ENCODE measurements at places on chromosomes 6 and 20.

GRCh38 chr20:48238781-48239180 is 453.5 kb upstream of the SULF2 start:
- no peak for DNase-seq

DNA sequence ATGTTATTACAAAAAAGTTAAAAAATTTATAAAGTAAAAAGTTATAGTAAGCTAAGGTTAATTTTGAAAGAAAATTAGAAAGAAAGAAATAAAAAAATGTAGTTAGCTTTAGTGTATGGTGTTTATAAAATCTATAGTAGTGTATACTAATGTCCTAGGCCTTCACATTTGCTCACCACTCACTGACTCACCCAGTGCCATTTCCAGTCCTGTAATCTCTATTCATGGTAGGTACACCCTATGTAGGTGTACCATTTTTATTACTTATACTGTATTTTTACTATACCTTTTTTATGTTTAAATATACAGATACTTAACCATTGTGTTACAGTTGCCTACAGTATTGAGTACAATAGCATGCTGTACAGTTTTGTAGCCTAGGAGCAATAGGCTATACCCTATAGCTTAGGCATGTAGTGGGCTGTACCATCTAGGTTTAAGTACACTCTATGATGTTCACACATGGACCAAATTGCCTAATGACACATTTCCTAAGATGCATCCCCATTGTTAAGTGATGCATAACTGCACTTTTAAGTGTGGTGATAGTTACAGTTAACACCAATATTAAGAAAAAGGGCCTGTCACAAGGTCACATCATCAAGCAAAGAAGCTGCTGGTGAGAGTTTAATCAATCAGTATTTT is 8.0 kb downstream of the CD2AP start:
- no peak for DNase-seq

GRCh38 chr20:33649201-33649681 is 12.9 kb upstream of the C20orf144 start:
- no peak for DNase-seq

DNA sequence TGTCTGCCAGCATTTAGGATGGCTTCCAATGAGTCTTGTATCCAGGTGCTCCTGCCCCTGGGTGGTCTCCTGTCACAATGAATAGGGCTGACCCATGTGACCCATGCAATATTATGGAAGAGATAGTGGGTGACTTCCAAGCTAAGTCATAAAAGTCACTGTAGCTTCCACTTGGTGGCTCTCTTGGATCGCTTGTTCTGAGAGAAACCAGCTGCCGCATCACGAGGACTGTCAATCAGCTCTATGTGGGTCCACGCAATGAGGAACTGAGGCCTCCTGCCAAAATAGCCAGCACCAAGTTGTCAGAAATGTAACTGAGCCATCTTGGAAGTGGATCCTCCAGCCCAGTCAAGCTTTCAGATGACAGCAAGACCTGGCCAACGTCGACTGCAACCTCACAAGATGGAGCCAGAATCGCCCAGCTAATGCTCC is 14.9 kb upstream of the MATN4 start:
- DNase-seq: no peak

GRCh38 chr6:42449917-42450476 is 1.7 kb downstream of the TRERF1 start:
- no peak for DNase-seq

DNA sequence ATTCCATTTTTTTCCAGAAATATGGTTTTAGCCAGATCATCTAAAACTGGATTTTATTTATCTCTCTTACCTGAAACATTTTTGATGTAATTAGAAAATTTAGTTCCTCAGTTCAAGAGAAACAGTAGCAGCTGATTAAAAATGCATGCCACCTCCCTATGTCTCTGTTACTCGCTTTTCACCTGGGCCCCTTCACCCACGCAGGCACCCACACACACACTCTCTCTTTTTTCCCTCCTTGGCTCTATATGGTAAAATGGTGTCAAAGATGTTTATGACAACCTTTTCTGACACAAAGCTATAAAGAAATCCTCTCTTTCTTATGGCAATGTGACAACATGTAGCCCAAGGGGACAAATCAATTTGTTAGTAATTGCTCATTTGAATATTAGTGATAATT is 5.8 kb upstream of the SGK1 start:
- DNase-seq: no peak

DNA sequence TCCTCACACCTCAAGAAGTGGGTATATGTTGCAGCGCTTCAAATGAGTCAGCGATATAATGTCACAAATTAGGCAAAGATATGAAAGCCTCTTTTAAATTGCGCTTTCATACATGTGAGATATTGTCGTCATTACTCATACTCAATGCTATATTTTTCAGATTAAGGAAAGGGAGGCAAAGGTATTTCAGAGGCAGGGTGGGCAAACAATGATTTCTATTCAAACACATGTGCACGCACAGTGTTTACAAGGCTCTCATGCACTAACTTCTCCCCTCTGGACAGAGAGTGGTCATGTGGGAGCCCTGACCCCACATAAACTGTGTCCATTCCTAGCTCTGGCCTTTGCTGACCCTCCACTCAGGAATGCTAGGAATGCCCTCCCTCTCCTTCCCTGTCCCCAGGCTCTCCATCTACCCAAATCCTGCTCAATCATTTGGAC is 112.1 kb upstream of the TMEM170B start:
- no peak for DNase-seq

DNA sequence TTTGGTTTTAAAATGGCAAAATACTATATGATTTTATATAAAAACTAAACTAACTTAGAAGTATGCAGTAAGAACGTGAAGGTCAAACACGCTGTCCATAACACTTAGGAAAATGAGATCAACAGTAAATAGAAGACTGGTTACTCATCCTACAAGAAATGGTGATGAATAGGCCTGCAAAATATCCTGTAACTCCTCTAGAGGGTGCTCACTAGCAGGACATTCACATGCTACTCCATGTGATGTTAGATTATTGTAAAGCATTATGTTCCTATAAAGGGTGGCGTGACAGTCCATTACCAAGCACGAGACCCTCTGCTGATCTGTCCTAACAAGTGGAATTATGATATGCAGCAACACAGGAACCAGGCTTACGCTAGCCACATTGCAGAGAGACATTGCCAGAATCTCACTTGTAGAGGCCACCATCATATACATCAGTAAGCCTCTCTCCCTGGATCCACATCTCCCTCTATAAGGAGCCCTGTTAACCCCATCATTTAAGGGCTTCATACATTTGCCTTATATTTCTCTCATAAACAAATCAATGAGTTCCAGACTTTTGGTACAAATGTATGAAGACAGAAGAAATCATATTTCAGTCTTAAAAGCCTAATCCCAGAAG is 18.0 kb upstream of the DEFB129 start:
- DNase-seq: no peak

DNA sequence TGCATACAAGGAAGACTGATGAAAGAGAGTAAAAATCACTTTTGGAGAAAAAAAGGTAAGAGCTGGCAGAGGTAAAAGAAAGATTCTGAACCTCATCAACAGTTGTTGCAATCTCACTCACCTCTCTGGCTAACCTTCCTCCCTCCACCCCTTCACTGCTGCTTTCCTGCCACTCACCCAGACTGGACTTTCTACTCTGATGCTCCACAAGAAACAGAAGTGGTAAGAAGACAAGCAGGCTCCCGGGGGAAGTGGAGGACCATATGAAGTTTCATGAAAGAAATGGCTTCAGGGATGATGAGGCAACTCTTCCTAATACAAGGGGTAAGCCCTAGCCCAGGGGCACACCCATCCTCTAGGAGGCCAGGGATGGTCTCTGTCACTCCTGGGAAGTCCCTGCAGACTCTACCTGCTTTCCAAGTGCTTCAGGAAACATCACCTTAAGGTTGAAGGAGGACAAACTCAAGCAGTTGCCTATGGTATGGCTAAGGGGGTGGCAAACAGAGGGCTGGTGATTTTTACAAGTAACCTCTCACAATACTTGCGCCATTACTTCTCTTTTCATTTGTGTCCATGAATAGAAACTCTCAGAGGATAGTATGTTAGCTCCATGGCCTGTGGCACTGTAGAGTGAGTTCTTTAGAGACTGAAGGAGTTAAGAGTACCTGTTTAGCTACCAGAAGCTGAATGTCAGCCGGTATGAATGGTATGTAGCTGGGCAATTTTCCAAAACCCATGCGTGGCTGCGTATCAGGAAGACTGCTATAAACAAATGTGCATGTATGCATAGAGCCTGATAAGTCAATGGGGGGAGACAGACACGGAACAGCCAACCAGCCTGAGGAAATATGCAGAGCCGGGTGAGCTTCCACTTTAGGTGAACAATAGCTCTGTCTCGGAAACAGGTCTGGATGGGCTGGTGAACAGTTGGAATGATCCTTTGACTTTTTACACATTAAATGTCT is 112.0 kb downstream of the BACH2 start:
- DNase-seq: no peak

DNA sequence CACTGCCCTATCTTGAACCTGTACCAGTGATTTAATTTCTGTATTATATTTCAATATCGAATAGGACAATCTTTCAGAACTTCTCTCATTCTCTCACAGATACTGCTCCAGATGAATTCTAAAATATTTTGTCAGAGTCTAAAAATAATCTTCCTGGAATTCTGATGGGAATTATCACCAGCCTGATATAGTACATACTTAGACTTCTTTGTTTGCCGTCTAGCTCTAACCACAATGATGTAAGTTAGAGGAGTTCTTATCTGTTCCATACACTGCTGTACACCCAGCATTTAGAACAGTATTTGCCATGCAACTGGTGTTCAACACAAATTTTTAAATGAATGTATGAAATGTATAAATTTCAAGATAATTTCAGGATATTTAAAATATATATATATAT is 1.3 kb upstream of the HUS1B start:
- DNase-seq: no peak

DNA sequence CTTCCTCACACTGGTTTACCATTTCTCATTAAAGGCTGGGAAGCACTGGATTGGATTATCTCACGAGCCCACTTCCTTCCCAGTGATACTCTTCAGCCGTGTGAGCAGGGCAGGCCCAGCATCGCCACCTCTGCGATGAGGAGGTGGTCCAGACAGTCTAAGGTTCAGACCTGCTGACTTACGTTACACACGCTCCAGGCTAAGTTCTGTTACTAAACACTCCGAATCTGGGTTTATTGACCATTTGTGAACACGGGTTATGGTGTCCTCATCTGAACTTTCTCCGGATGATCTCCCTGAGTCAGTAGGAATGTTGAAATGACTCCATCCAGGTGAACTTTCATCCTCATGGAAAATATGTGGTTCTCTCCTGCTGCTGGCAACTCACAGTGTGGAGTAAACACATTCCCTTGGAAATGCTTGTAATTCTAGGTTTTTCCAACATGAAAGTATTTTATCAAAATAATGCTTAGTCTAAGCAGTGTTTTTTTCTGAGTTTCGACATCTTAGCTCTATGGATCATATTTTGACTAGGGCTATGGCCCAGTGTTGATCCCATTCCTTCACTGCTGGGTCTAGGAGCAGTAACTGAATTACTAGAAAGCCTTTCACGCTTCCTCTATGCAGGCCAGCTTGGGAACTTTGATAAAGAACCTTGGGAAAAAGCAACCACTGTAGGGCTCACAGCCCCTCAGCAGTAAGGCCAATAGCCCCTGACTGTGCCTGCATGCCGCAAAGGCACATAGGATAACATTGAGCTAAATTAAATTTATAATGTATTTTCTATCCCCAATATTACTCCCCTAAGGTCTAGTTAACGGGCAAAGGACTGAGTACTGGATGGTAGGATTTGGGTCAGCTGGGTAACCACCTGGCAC is 37.7 kb upstream of the PXDC1 start:
- no peak for DNase-seq
